ENCODE measurements at places on chromosomes 6 and 20.

GRCh38 chr20:38191654-38192053, 26.6 kb upstream of the TGM2 start:
- no peak for DNase-seq

DNA sequence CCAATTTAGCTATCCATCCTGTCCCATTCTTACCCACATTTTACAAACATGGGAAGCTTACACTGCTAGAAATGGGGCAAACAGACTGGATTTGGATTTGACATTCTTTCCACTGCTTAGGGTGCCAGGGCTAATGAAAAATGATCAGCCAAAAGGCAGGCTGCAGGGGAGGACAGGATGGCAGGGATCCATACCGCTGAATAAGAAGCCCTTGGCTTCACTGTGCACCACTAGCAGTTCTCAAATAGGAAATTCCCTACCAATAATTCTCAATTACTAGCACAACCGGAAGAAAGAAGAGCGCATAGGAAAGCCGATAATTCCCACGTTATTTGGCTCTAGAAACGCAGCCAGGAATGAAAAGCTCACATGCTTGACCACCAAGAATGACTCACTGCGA, 73.1 kb downstream of the NDUFAF5 start:
- DNase-seq: no peak

DNA sequence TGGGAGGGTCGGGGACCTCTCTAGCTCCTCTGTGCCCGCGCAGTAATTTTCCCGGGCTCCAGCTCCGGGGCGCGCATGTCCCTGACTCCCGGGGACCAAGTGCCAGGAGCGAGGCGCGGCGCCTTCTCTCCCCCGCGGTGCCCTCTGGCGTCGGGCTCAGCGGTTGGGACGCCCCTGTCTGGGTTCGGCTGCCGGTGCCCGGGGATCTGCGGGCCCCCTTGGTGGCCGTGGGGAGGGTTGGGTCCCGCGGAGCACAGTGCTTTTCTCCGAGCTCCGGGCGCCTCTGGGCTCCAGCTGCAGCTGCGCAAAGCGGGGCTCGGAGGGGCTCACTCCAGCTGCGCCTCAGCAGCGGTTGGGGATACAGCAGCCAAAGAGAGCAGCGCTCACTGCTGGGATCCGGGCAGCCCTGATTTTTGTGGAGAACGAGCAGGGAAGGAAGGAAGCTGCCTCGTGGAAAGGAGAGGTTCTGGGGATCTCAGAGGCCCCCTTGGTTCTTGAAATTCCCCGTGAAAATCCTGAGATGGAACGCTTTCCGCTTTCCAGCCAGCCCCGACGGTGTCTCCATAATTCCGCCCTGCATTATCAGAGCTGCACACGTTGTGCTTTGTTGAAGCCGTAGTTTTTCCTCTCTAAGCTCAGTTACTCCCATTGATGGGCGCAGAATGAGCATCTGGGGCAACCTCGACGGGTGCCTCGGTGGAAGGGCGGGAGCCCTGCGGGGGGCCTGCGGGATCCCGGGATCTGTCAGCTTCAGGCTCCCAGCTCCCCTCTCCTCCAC, 861 bp downstream of the PPP1R14C start:
- DNase-seq: no peak

GRCh38 chr20:53652859-53653517, 59.3 kb upstream of the ZNF217 start:
- no peak for DNase-seq

DNA sequence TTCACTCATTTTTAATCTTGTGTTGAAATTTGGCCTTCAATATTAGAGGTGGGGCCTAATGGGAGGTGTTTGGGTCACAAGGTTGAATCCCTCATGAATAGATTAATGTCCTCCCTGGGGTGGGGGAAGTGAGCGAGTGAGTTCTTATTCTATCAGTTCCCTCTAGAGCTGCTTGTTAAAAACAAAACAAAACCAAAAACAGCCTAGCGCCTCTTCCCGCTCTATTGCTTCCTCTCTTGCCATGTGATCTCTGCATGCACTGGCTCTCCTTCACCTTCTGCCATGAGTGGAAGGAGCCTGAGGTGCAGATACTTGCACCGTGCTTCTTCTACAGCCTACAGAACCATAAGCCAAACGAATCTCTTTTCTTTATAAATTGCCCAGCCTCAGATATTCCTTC, 89.6 kb upstream of the SLC35F1 start:
- no peak for DNase-seq

DNA sequence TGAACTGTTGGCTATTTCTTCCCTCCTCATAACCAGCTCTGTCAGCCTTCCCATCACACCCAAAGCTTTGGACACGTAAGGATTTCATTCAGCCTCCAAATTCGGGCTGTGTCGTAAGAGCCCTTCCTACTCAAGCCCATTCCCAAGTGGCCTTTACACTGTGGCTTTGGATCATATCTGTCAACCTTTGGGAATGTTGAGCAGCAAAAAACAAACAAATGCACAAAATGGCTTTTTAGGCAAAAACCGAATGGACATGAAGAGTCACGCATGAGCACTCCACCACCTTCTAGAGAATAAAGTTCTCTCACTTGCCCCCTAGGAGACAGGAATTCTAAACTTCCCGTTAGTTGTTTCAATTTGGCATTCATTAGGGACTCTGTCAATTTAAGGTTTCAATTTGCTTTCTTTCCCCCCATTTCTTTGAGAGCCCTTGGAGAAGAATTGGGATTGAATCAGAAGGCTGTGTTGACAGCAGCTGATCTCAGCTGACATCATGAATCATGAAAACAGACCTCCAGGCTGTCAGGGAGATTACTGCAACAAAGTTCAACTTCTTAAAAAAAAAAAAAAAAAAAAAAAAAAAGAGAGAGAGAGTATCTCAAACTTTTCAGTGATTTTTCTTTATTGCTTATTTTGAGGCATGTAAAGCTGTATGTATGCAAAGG, 110.3 kb downstream of the BCAS1 start:
- no peak for DNase-seq

DNA sequence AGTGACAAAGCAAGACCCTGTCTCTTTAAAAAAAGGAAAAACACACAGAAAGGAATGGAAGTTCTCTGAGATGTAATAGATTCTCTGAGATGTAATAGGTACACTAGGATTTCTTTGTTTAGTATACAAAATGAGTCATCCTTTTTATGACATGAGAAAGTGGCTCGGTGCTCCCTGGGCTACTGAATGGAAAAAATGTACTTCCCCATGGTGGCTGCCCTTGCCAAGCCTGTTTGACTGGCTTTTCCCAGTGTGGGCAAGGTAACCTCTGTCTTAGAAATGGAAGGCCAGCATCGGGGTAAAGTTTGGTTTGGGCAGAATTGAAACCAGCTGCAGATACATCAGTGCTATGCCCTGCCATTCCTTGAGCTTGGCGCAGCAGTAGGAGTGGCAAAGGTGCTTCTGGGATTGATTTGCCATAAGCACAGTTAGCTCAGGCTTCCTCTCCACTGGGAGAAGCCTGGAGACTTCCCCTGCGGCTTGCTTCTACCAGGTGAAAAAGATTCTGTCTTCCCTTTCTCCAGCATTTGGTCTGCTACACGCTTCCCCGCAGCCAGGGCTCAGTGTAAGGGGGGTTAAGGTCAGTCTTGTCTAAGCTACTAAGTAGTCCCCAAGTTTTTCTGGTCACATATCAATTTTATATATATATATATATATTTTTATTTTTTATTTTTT, 24.5 kb downstream of the ARFGEF2 start:
- no peak for DNase-seq

- DNase-seq: no peak
These were observed 14.1 kb downstream of the C20orf173 start for GRCh38 chr20:35515341-35515740.

GRCh38 chr6:33289784-33290315, 449 bp downstream of the PFDN6 start:
- no peak for DNase-seq

- no peak for DNase-seq
These were observed 8.4 kb downstream of the UCKL1 start for GRCh38 chr20:63947638-63948456.

DNA sequence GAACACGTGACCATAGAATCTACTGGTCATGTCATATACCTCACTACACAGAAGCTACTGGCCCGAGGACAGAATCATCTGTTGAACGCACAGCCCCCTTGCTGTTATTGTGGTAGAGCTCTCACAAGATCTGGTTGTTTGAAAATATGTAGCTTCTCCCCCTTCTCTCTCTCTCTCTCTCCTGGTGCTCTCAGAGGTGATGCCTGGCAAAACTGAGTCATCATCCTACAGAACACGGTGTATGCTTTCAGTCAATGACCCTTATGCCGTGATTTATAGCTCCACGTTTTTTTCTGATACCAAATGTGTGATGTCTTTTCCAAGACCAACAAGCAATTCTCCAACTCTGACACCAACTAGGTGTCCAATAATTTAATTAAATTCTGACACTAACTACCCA, 13.0 kb upstream of the RBM24 start:
- DNase-seq: no peak

DNA sequence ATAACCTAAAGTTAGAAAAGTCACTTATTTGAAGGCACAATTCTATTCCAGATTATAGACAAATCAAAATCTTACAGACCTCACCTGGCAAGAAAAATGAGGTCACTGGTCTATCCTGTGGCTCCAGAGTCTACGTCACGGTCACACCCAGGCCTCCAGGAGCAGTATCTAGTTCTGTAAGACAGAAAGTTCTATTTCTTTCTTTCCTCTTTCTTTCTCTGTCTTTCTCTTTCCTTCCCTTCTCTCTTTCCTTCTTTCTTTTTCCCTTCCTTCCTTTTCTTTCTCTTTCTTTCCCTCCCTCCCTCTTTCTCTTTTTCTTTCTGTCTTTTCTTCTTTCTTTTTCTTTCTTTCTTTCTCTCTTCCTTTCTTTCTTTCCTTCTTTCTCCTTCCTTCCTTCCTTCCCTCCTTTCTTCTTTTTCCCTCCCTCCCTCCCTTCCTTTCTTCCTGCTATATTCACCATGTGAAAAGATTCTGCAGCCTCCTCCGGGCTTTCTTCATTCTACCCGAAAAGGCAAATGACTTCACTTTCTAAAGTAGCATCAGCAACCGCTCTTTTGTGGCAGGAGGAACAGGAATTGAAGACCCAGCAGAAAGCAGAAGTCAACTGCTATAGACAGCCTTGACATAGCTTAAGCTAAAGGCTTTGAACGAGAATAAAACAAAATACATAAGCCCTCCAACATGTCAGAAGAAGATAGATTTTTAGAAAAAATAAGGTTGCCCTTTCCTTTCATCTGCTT, 83.9 kb upstream of the SIRPG start:
- no peak for DNase-seq

- no peak for DNase-seq
These were observed 268.4 kb upstream of the IRAK1BP1 start for GRCh38 chr6:78598966-78599365.

- no peak for DNase-seq
These were observed 22.7 kb downstream of the MTCL3 start for GRCh38 chr6:127496471-127496870.

GRCh38 chr6:121800047-121800446, 364.6 kb downstream of the GJA1 start:
- no peak for DNase-seq

DNA sequence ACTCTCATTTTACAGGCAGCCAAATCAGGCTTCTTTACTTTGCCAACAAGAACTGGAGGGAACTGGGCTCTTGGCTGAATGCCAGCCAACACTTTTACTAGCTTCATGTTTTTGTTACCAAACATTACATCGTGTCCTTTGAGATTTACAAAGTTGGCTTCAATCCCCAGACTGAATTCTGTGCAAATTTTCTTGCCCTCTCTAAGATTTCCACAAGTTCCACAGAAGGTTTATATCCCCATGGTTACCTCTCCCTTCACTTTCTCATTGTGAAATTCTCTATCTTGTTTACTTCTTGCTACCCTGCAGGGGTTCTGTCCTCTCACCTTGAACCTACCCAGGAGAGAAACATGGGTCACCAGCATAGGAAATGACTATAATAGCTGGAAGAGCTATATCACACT, 37.6 kb upstream of the PLCB1 start:
- DNase-seq: no peak

DNA sequence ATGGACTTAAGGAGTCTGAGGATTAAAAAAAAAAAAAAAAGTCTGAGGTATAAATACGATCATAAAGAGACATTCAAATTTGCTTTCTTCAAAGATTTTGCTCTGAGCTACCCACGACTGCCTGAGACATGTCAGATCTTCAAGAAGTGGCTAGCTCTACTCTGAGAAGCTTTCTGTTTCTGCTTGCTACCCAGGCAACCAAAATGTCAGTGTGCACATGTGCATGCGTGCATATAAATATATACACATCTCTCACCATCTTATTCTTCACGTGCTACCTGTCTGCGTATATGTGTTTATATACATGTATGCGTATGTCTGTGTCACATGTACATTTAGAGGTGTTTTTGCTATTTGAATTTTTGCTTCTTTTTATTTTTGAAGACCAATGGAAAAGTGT, 299.6 kb upstream of the STXBP5 start:
- no peak for DNase-seq

Data from CD4-positive, alpha-beta T cell treated with Interleukin-15 for 1 hour (primary cell).